ENCODE measurements at places on chromosomes 6 and 20. TPM values are rescaled to one million over a fixed set of nuclear protein-coding genes. Genes with fewer than 3 reads are reported as not detected.

DOK5 gene
- 4.8 TPM for polyA plus RNA-seq

SLC22A16 gene
- polyA plus RNA-seq: not detected

DNA sequence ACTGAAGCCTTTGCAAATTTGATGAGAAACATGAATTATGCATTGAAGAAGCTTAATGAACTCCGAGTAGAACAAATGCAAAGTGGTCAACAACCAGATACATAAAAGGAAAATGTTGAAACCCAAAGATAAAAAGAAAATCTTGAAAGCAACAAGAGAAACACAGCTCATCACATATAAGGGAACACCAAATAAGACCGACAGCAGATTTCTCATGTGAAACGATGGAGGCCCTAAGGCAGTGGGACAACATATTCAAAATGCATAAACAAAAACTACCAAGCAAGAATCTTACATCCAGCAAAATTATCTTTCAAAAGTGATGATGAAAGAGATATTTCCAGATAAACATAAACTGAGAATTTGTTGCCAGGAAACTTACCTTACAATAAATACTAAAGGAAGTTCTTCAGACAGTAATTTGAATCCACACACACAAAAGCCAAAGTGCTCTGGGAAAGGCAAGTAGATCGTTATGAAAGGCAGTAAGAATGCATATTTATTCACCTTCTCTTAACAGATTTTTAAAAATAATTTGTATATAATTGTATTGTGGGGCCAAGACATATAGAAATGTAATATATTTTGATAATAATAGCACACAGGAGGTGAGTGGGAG is 22.5 kb downstream of the SLC52A3 start:
- no peak for DNase-seq

DNA sequence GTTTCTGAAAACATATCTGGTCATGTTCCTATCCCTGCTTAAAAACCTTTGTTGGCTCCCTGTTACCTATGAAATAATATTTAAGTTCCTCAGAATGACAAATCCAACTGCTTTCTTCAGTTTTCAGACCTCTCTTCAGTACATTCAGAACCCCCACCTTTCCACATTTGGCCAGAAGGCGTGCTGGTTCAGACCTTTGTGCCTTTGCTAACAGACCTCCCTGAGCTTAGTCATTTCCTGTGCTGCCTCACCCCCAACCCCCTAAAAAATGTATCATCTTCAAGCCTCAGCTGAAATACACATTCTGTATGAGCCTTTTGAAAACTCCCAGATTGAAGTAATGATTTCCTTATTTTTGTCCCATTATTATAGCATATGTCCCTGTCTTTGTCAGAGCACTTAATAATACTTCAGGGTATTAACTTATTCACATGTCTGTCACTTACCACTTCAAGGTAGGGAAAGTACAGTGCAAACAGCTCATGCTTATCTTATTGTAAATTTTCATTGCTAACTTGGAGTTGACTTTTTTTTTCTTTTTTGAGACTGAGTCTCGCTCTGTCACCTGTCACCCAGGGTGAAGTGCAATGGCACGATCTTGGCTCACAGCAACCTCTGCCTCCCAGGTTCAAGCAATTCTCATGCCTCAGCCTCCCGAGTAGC is 19.7 kb downstream of the FAM217A start:
- DNase-seq: no peak

SIRPD gene
- not detected for polyA plus RNA-seq

DNA sequence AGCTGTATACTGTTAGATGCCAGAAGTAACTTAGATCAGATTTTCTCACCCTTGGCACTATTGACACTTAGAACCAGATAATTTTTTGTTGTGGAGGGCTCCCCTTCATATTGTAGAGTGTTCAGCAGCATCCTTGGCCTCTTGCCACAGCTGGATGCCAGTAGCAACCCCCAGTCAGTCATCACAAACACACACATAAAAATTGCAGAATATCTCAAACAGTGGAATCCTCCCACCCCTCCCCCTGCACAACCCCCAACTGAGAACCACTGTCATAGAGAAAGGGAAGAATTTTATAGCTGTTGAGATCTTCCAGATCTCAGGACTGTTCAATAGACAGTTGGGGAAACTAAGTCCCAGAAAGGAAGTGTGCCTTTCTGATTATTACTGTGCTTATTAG is 81.2 kb upstream of the VSTM2L start:
- no peak for DNase-seq

Measured in kidney (tissue), 22 donors.